ENCODE measurements at places on chromosomes 12 and 14.

DNA sequence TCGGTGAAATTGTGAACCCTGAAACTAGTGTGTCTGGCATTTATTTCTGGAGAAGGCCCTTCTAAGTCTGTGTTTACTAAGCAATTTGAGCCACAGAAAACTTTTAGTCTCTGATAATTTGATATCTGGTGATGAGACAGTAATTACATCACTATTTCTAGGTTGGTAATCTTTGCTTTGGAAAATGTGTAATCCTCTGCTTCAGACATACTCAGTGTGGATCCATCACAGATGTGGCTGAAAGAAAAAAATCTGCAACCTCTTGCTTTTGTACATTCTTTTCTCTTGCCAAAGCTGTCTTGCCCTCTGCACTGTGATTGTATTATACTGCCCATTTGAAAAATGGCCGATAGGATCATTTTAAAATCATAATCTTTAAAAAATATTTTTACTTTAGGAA is 78.1 kb downstream of the PELI2 start:
- no peak for DNase-seq

DNA sequence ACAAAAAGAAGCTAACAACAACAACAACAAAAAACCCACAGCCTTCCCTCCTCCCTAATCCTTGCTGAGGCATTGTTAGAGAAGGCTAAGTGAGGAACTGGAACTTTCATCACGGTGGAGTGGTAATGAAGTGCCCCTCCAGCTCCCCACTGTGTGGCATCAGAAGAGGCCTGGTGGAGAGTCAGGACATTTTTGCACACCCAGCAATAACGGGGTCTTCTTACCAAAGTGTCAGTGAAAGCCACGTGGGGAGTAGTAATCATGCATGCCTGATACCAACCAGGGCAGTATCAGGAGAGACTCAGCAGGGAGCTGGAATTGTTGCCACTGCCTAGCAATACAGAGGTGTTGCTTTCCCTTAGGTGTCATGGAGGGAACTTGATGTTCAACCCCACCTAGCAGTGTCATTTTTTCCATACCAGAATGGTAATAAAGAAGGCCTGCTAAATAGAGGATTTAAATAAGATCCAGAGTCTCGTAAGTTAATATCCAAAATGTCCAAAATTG is 299.7 kb upstream of the RGS6 start:
- DNase-seq: no peak

GRCh38 chr12:50706606-50707005 is 57.3 kb upstream of the ATF1 start:
- DNase-seq: no peak

DNA sequence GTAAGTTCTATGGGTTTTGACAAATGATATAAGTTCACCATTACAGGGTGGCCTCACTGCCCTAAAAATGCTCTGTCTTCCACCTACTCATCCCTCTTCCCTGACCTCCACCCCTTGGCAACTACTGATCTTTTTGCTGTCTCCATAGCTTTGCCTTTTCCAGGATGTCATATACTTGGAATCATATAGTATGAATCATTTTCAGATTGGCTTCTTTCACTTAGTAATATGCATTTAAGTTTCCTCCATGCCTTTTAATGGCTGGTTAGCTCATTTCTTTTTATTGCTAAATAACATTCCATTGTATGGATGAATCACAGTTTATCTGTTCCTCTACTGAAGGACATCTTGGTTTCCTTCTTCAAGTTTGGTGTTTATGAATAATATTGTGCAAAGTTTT is 14.0 kb upstream of the PEX5 start:
- no peak for DNase-seq

DNA sequence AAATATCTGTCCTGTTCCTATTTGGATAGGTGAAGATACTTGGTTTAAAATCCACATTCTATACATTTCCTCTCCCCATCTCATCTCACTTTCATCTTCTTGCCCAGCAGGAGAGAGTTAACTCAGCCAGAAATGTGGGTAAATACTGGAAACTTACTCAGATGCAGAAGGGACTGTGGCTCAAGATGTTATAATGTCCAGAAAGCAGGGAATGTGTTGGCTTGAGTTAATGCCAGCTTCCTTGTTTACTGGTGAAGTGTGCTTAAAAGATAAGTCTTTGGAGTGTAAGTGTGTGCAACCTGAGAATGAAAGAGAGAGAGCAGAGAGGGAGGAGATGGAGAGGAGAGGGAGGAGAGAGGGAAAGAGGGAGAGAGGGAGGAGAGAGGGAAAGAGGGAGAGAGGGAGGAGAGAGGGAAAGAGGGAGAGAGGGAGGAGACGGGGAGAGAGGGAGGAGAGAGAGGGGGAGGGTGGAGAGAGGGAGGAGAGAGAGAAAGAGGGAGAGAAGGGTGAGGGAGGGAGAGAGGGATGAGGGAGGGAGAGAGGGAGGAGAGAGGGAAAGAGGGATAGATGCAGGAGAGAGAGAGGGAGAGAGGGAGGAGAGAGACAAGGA is 22.0 kb upstream of the SNRPF start:
- no peak for DNase-seq

- peak; percentile 71 for DNase-seq
Observed at GRCh38 chr12:125065021-125065918, at the start of gene AACS. Gene AACS (plus strand): TSS chr12:125065435. CDS start chr12:125065585, 150 bp downstream.

DNA sequence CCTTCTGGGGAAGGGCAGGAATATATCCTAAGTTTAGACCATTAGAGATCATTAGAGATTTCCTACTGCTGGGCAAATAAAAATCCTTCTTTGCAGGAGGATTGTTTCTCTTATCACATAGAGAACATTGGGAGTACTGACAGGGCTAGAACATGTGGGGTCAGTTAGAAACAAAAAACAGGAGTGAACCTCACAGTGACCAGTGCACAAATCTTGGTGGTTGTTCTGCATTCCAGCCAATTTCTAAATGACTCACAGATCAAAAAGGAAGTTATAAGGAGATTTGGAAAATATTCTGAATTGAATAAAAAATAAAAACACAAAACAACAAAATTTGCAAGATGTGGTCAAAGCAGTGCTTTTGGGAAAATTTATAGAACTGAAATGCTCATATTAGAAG is 118.8 kb downstream of the LLPH start:
- DNase-seq: no peak

GRCh38 chr12:42118136-42118879 is 26.4 kb downstream of the GXYLT1 start:
- DNase-seq: no peak

DNA sequence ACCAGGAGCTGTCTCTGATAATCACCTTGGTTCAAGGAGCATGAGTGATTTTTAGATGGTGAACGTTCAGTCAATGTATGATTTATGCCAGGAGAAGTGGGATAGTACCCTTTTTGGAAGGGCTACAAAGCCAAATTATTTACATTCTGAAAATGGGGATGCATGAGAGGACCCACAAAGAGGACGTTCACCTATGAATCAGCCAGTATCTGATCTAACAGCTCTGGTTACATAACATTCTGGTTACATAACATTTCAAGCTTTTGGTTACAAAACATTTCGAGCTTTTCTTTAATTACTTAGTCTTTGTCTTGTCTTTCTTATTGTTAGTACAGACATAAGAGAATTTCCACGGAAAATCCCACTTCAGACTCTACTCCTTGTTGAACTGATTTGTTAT is 68.8 kb downstream of the SLCO1A2 start:
- DNase-seq: no peak

DNA sequence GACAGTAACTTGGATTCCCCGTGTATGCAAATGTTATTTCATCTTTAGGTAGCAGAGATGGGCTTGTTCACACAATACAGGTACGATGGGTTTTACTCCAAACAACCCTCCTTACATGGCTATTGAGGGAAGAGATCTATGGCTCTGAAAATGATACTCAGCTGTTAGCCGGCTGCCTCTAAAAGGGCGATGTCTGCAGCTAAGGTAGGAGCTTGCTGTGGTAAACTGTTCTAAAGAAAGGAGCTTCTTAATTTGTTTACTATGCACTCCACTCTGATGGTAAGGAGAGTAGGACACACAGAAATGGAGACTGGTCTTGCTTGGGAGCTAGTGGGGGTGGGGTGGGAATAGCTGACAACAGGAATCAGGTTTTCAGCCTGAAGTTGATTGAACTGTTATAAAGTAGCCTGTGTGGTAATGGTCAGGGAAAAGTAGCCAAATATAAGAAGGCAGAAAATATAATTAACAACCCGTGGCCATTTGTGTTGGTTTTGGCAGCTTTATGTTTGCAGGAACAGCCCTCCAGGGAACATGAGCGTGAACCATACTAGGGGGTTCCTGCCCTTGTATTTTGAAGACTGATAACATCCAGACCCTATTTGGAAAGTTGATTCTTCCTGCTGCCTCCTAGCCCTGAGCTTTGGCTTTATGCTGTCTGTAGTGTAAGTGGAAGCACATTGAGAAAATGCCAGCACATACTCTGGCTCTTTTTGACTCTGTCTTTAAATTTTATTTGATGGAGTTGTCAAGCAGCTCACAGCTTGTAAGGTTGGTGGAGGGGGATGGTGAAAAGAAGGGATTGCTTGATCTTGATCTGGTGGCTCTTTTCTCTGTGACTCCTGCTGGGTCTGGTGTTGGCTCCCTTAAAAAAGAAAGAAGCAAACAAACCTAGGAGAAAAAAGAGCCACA is 929.8 kb downstream of the DIO2 start:
- DNase-seq: no peak

DNA sequence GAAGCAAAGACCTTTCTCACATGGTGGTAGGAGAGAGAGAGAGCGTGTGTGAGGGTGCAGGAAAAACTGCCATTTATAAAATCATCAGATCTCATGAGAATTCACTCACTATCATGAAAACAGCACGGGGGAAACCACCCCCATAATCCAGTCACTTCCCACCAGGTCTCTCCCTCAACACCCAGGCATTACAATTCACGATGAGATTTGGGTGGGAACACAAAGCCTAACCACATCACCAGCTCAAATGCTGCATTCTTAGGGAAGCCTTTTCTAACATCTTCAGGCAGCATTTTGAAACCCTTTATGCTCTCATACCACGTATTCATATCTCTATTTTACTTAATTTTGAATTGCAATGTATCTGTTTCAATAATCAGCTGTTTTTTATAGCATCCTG is 165.9 kb downstream of the TMTC3 start:
- no peak for DNase-seq

- no peak for DNase-seq
Observed at GRCh38 chr14:79166171-79166570, 996.0 kb downstream of the NRXN3 start.

- no peak for DNase-seq
Observed at GRCh38 chr14:58702441-58703160, 64.8 kb downstream of the DACT1 start.

DNA sequence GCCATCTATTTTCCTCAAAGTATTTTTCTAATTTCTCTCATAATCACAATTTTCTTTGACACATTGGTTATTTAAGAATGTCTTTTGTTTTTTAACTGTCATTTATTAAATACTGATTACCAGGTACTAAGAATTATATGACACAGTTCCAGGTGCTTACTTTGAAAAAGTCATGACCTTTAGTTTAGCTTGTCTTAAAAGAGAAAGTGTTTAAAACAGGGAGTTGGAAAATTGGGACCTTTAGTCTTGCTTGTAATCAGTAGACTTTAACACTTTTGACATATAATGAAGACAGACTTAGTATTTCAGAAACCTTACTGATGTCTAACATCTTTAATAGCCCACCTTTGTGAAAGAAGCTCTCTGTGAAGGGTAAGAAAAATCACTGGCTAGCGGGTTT is 19.2 kb downstream of the CREBL2 start:
- DNase-seq: no peak

- no peak for DNase-seq
Observed at GRCh38 chr12:87812681-87813080, 216.5 kb downstream of the C12orf50 start.

- DNase-seq: no peak
Observed at GRCh38 chr12:105539735-105540134, 209.2 kb downstream of the C12orf75 start.

- no peak for DNase-seq
Observed at GRCh38 chr14:91065266-91065665, 4.8 kb upstream of the RPS6KA5 start.

DNA sequence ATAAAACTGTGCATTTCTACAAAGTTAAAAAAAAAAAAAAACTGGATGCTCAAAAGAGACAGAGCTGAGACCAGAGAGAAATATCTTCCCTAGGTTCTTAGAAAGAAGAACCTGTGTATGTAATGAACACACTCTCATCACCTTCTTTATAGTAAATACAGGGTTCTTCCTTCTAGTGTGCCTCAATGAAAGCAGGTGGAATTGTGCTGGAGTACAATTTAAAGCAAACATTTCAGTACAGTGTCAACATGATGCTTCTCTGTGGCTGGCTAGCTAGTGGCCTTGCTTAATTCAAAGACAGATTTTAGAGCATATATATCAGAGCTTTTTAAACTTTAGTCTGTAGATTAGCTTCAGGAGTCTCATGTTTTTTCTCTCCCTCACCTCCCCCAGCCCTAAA is 249.8 kb upstream of the ARHGAP5 start:
- DNase-seq: no peak

DNA sequence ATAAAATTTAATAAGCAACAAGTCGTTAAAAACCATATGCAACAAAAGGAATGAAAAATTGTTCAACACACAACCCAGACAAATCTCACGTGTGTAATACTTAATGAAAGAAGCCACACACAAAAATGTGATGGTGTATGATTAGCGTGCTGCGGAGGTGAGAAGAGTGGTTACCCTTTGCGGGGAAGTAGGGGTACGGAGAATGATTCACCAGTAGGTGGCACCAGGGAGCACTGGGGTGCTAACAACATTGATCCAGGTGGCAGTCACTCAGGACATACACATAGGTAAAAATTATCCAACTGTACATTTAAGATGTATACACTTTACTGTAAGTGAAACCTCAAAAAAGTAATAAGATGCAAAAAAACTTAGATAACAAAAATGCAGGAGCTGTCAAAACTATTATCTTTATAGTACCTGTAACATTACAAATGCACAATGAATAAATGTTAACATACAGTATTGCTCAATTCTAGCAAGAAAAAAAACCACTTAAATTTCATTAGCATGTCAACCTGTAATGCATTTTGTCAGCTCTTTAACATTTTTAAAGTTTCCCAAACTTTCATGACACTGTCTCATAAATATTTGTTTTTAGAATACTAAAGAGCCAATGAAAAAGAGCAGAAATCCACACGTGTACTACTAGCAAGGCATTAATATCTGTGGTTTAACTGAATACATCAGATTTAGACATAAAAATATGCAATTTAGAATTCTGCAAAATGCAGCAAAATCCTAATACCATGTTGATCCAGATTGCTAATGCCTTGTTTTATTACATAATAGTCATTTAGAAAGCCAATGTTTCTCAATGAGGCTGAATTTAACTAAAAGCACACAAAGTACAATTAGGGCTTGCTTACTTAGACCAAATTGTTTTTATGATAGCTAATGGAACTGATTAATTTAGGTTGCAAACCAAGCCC is 46.7 kb downstream of the TMCC3 start:
- peak; percentile 16 for DNase-seq

DNA sequence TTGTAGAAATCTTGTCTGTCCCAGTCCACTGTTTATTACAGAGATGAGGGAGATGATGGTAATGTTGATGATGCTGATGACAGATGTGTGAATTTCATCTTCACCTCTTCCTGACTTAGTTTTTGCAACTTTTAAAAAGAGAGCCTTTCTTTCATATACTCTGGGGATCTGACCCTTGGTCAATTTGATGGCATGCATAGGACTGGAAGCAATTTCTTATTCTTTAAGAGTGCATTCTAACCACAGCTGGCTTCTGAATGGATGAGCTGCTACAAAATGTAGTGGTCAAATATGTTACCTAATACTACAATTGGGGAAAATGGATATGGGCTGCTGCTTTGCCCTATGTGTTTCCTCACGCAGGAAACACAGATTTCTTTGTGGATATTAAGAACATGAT is 80.8 kb downstream of the MYRFL start:
- no peak for DNase-seq

- no peak for DNase-seq
Observed at GRCh38 chr14:76918782-76919394, 92.7 kb downstream of the LRRC74A start.

GRCh38 chr12:114636723-114637480 is 47.1 kb downstream of the TBX3 start:
- DNase-seq: no peak
